Erythroblast (primary cell): ENCODE measurements at places on chromosomes 11 and 22.

DNA sequence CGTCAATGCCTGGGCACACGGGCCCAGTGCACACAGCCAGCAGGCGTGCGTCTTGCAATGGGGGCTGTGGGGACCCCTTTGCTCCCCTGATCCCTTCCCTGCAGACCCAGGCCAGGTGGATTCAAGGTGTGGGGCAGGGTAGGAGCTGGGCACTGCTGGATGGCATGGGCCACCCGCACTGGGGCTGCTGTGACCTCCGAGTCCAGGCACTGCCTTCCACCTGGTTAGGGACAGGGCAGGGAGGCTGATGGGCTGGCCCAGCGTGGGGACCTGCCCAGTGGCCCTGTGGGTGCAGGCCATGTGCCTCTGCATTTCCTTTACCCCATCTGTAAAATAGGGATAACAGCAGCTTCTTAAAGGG lies 22.9 kb downstream of the KCNQ1 start:
- DNase-seq: no peak

DNA sequence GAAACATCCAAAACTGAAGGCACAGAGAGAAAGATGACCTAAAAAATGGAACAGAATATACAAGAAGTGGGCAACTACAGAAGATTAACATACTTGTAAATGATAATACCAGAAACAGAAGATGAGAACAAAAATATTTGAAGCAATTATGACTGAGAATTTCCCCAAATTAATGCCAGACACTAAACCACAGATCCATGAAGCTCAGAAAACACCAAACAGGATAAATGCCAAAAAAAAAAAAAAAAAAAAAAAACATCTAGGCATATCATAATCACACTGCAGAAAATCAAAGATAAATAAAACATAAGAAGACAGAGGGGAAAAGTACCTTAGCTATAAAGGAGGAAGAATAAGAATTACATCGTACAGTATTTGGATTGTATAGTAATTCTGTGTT lies 65.3 kb downstream of the JAM3 start:
- no peak for DNase-seq

DNA sequence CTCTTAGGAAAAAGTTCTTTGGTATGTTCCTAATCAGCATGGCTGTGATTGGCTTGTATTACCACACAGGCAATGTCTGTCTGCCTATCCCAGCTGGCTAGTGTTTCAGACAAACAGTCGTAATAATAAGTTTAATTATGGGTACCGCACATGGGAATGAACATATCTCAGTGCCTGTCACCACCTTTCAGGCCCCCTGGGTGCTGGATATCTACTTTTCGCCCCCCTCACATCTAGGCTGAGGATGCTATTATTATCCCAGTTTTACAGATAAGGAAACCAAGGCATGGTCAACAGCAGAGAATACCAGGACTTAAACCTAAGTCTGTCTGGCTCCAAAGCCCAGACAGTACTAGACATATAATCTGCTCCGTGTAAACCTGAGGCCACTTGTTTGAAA lies 174.8 kb downstream of the SPON1 start:
- DNase-seq: no peak

GRCh38 chr11:109432105-109432504 lies 10.1 kb downstream of the C11orf87 start:
- DNase-seq: no peak

DNA sequence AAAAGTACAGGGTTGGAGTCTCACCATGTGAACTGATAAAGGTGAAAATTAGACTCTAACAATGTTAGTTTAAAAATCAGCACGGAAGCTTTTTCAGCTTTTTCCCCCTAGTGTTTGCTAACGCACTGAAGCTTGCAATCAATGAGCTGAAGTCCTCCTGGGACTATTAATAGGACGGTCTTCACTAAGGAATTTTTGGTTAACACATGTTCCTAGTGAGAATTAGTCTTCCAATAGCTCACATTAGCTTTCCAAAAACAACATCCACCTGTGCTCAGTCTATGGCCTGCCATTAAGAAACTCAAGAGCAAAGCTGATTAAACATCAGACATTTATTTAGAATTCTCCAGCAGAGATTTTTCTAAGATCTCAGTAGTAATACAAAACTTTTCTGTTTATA lies 26.7 kb upstream of the DDI1 start:
- DNase-seq: no peak

- no peak for DNase-seq
Observed at GRCh38 chr11:529728-530411, 5.5 kb downstream of the HRAS start.

GRCh38 chr22:45804986-45805325 lies 133.3 kb downstream of the ATXN10 start:
- DNase-seq: no peak

DNA sequence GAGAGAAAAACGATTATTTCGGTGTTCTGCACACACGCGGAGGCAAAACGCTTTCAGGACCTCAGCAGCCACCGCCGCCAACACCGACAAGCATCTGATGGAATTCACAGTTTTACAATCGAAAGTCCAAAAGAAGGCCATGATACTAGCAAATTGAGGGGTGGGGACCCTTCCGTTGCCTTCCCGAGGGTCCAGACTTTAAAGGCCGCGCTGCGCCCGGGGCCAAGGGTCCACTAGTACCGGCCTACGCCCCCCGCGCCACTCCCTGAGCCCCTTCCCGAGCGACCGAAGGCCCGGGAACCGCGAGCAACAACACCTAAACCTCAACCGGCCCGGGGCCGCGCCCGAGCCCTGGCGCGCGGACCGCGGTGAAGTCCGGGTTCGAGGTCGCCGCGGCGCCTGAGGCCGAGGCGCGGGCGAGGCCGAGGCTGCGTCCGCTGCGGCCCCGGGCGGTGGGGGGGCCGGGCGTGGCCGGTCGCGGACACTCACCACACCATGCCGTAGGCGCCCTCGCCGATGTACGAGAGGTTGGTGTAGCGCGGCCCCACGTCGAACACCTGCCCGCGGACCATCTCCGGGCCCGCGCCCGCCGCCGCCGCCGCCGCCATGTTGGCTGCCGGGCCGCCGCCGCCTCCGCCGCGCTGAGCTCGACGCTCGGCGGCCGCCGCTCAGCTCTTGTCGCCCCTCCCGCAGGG lies 465 bp downstream of the MAPK1 start:
- peak; percentile 72 for DNase-seq

GRCh38 chr11:43690929-43691725 lies 10.6 kb downstream of the HSD17B12 start:
- DNase-seq: no peak

DNA sequence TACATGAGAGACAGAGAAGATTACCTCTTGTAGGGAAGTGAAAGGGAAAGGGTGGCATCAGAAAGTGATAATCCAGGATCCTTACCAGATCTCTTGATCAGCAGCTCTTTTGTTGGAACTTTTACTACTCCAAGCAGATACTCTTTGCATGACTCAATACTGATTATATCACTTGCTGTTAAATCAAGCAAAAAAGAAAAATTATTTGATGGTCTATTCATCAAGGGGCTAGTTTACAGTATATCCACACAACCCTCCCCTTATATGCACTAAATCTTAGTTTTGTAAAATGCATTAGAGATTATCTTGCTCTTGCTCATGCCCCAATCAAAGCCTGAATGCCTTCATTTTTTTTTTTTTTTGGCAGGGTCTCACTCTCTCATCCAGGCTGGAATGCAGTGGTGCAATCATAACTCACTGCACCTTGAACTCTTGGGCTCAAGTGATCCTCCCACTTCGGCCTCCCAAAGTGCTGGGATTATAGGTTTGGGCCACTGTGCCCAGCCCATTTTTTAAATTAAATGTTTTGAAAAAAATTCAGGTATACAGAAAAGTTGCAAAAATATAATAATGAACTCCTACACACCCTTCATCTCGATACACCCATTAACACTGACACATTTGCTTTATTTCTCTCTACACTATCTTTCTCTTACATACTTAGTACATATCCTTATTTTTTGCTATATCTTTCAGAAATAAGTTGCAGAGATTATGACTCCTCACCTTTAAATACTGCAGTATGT lies 76.1 kb upstream of the UCP3 start:
- no peak for DNase-seq

DNA sequence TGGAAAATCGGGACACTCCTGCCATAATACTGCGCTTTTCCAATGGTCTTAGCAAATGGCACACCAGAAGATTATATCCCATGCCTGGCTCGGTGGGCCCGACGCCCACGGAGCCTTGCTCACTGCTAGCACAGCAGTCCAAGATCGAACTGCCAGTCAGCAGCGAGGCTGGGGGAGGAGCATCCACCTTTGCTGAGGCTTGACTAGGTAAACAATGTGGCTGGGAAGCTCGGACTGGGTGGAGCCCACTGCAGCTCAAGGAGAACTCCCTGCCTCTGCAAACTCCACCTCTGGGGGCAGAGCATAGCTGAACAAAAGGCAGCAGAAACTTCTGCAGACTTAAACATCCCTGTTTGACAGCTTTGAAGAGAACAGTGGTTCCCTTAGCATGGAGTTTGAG lies 15.6 kb downstream of the PTH start:
- DNase-seq: no peak

GRCh38 chr22:28488825-28489224 lies 190.8 kb downstream of the TTC28 start:
- peak; percentile 60 for DNase-seq

- DNase-seq: no peak
Observed at GRCh38 chr11:209275-210121, 2.0 kb downstream of the RIC8A start.

DNA sequence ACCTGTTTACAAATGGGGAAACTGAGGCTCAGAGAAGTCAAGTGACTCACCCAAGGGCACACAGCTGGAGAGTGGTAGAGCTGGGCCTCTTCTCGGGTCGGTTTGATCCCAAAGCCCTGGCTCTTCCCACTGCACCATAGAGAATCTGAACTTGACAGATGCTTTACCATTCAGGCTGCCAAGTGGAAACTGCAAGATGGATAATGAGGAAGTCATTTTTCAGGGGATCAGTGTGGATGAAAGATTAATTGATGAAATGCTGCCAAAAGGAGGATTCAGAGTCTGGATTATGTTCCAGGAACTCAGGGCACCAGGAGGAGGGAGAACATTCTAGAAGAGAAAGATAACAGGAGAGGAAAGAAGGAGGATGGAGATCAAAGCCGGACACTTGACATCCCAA lies 185.9 kb upstream of the ZBED5 start:
- DNase-seq: no peak

DNA sequence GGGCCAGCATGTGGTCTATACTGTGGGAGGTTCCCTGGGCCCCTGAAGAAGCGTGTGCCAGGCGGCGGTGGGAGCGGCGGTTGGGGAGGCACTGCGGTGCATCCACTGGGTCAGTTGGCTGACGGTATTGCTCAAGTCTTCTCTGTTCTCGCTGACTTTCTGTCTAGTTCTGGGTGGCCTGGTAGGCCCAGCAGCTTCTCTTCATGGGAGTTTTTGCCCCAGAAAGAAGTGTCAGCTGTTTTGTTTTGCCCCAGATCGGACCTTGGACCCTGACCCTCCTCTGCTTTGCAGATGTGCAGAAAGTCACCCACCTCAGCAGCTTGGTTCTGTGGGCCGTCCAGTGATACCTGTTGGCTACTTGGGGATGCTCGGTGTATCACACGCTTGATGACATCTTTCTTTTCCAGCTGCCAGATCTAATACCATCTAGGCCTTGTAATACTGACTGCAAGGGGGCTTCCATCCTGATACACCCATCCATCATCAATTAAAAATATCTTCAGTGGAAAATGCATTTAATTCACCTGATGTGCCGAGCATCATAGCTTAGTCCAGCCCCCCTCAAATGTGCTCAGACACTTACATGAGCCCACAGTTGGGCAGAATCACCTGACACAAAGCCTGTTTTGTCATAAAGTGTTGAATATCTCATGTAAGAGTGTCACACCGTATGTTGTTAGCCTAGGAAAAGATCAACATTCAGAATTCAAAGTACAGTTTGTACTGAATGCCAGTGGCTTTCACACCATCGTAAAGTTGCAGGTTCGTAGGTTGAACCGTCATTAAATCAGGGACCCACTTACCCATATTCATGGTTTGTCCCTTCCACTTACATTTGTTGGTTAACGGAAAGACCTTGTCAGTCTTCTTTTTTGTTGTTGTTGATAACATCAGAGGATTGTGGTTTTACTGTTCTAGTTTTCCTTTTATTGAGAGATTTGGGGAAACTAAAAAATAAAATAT lies 13.9 kb downstream of the ZBED4 start:
- DNase-seq: no peak

DNA sequence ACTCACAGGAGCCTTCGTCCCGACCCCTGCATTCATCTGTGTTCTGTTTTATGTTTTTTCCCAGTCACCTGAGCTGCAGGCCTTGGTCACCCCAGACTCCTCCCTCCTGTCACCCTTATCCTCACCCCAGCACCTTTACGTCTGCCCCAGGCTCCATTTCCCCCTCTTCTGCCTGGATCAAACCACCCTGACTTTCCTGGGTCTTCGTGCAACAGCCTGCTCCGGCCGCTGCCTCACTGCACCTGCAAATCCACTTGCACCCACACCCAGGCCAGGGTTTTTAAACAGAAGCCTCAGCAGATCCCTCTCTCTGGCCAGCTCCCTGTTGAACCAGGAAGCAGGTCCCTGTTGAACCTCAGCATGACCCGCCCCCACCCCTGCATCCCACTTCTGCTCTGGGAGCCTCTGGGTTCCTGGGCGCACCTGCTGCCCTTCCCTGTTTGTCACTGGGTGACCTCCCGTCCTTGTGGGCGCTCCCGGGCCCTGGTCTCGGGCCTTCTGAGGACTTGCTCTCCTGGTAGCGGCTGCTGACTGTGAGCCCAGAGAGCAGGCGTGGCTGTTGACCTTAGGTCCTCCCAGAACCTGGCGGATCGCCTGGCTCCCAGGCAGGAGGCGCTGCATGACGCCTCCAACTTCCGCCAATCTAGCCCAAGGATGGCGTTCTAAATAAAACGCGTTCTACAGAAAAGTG lies 12.8 kb downstream of the MAPK8IP2 start:
- DNase-seq: peak; percentile 19

- DNase-seq: no peak
Observed at GRCh38 chr11:88411265-88411664, 73.7 kb upstream of the CTSC start.

- no peak for DNase-seq
Observed at GRCh38 chr11:126318574-126319373, 14.9 kb downstream of the DCPS start.

- DNase-seq: no peak
Observed at GRCh38 chr22:46841522-46841921, 79.1 kb downstream of the TBC1D22A start.

GRCh38 chr22:44543781-44544477 lies 45.9 kb upstream of the RTL6 start:
- DNase-seq: no peak

- no peak for DNase-seq
Observed at GRCh38 chr22:44743804-44744211, 8.6 kb upstream of the ARHGAP8 start.

GRCh38 chr11:111155021-111155420 lies 90.5 kb upstream of the POU2AF2 start:
- DNase-seq: no peak
